PC-3 (cell line): ENCODE measurements at places on chromosomes 2 and 18.

GRCh38 chr2:39202639-39203369 lies 41.0 kb downstream of the CDKL4 start:
- DNase-seq: peak; percentile 47

- DNase-seq: peak; percentile 44
These were observed 17.7 kb upstream of the RGPD4 start for GRCh38 chr2:107808959-107809358.

DNA sequence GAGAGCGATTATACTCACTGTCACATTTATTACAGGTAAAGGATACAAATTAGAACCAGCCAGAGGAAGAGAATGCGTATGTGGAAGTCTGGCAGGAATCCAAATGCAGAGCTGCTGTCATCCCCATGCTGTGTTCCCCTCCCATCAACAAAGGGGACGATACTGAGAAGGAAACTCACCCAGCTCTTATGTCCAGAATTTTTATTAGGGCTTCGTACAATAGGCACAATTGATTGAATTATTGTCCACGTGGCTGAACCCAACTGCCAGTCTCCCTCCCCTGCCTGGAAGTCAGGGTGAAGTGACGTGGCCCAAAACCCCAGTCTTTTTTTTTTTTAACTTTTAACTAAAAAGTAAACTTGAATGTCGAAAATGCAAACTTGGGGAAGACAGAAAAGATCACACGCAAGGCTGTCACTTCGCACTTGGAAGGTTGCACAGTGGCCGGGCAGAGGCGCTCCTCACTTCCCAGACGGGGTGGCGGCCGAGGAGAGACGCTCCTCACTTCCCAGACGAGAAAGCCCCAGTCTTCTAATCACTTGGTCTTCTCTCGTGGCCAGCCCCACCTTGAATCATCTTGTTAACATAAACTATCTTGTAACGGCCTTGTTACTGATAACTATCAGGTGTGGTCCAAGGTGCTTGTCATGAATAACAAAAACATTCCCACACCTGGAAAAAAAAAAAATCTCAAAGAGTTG lies 40.0 kb upstream of the ITSN2 start:
- no peak for DNase-seq

DNA sequence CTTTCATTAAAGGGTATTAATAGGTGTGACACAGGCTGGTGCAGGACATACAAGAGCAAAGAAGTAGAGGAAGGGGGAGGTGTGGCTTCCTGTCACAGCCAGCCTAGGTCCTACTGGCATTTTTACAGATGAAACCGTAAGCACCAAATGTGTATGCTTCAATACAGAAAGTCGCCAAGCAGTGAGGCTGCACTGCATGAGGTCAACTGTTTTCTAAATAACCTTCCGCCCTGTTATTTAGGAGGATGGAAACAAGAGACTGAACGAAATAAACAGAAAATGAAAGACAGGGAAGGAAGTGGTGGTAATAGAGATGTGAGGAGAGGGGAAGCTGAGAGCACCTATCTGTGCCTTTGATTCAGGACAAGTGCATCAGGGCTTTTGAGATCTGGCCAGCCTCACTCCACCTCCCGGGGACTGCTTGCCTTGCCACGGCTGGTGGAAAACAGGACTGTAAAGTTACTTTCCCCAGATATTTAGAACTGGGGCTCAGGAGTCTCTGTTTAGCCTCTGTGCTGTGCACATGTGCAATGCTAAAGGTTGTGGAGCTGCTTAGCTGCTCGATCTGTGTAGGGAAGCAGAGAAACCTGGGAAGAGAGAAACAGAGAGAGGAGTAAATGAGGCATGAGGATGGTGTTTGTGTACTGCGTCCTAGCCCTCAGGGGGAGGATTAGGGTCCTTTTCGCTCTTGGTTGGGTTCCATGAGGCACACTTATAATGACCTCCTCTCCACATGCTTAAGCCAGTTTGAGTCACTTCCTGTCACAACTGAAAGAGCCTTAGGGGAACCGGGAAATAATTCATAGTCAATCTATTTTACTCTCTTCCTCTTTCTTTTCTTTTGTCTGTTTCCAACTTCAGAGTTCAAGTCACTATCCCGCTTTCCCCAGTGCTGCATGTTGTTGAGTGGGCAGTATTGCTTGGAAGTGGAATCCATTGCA lies 62.3 kb upstream of the BOD1L2 start:
- DNase-seq: peak; percentile 3

- DNase-seq: no peak
These were observed 364.0 kb upstream of the SLC14A2 start for GRCh38 chr18:45251236-45251635.

DNA sequence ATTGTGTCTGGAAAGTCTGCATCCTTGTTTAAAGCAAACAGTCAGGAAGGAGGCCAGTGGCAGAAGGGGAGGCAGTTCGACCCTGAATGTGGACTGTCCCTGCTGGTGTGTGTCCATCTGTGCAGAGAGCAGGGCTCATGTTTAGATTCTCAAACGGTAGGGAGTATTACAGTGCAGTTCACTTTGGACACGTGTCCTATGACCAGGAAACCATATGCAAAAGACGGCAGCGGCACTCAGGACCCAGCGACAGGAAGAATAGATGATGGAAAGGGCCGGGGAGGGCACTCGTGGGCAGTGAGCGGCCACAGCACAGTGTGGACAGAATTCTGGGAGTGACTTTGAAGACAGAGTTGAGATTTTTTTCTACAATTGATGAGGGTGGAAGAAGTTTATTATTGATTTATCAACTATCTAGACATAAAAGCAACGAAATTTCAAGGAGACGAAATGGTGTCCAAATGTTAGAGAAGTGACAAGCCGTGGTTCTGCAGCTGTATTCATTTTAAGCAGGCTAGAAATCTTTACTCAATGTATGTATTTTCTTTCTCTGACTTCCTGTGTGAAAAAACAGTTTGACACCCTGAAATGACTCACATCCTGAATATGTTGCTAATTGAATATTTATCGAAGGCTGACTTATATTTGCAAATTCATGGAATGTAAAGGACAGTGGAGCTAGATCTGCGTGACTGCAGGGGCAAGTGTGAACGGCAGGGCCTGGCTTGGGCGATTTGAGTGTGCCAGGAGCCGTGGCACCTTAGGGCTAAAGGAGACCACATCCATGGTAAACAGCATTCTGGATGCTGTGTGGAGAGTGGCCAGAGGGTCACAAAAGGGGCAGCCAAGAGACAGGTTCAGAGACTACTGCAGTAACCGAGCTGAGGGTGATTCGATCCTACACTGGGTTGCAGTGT lies 214.2 kb downstream of the PTGR3 start:
- DNase-seq: no peak

DNA sequence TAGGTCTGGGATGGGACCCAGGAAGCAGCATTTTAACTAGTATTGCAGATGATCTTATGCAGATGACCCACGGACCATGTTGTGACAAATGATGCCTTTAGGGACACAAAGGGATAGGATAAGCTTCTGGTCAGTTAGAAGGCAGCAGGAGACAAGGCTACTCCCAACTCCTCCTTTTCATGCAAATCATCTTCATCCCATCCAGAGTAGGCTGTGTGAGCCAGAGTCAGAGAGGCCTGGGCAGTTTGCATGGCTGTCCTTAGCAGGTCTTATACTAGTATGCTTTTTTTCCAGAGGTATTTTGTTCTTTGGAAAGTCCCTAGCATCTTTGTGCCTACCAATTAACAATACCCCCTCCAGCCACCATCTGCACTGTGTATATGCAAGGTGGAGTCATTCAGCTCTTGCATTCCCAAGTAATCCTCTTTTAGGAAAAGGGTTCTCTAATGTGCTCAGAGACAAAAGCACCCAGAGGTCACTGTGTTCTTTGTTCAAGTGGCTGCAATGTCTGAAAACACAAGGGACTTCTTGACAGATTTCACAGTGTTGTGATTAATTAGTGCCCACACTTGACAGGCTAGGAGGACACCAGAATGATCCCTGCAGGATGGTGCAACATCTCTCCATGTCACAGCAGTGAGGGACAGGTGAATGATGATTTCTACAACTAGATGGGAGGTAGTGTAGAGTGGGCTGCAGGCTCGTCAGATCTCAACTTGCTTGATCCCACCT lies 225.8 kb downstream of the NCKAP5 start:
- no peak for DNase-seq

DNA sequence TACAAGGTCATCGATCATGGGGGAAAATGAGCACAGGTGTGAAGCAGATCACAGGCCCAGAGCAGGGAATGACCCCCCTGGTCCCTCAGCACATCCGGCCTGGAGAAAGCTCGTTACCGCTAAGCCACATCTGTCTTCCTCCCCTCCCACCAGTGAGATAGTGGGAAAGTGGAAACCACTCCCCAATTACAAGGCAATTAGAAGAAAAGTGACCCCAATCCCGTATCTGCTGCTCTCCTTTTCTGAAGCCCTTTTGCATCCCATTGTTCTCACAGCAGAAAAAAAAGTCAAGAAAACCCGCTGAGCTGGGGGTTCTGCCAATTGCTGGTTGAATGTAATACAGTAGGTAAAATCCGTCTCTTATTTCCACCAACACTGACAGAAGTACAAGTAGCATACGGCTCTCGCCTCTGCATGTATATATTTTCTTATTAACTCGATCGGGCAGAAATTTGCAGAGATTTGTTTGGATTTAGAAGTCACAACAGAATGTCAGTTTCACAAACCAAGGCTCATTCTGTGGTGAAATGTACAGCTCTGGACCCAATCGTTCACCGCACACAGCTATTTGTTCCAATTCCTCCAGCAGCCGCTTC lies 287.0 kb downstream of the TCF4 start:
- no peak for DNase-seq

DNA sequence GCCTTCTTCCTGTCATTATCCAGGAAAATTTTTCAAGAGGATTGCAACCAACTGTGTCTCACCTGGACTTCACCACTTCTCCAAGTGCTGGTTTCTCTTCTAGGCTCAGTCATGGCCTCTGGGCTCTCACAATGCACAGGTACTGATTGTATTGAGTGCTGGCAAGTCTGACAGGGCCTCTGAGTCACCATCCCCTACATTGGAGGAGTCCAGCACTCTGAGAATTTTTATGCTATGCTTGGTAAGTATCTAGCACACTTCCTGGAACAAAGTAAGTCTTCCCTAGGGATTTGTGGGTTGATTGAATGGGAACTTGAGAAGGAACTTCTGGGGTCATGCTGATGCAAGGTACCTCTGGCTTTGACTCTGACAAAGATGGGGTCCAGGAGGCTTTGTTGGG lies 147.2 kb upstream of the CELF4 start:
- DNase-seq: no peak

DNA sequence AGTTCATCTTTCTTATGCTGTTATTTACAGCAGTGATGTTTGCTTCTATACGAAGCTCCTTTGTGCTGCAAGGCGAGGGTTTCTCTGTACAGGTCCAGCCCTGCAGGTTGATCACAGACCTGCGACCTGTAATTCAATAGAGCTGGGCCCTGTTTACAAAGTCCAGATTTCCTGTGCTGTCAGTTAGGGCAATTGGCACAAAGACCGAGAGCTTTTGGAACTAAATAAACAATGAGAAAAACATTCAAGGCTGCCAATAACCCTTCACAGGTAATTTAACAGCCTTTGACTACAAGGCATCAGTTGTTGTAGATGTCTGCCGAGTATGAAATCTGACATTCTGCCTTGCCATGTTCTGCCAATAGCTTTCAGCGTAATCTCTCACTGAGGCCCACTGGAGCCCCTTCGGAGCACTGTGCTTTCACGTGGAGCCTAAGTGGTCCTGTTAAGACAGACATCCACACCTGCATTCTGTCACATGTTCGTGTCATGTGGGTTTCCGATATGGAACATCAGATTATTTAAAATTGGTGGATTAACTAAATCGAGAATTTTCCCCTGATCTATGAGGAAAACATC lies 232.5 kb downstream of the PTGR3 start:
- no peak for DNase-seq

DNA sequence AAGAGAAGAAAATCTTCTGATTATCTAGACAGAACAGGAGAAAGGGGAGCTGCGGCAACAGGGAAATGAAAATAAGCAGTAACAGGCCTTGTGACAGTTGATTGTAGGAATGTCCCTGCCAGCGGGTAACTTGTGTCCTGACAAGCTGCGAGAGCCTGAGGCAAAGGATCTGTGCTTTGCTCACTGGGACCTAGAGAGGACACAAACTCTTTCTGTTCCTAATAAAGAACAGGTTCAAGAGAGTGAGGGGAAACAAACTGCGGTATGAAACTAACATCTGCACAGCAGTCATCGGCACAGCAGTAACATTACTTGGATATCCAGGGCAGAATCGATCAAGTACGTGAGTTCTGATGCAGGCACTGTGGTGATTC lies 103.7 kb upstream of the THOC1 start:
- DNase-seq: no peak

DNA sequence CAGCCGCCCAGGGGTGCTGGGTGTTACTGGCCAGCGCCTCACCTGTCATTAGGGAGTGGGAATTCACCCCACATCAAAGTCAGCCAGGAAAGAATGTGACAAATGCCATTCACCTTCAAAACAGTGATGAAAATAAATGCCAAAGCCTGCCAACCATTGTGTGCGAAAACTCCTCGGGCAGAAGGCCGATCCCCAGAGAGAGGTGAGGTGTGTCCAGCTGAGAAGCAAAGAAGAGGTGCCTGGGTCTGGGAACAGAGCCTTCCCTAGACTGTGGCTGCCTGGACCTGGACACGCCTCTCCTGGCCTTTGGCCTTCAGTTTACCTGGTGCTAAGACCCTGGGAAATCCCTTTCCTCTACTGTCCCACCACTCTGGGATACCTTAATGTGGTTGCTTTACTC lies 142.7 kb downstream of the CYP26B1 start:
- no peak for DNase-seq
